ENCODE measurements at places on chromosomes 1 and 21.

DNA sequence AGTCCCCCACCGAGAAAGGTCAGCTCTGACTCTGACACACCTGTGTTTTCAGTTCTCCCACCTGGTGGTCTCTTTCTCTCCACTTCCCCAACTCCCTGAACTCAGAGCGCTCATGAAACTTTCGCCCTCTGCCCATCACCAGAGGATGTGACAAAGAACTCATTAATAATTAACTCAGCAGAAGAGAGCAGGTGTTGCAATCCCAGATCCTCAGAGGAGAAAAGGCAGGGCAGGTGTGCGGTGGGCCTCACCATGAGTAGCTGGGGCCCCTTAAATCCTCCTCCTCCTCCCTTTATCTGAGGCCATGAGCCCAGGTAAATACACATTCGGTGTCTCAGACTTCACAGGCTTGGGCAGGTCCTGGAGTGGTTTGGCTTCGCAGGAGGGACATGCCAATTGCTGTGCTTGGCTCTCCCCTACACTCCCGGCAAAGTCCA, 1.7 kb upstream of the LAMB3 start:
- no peak for DNase-seq

- DNase-seq: no peak
These were observed at the start of gene PFKL for GRCh38 chr21:44299458-44300261. PFKL (plus strand) TSS chr21:44300053; CDS start chr21:44300106, 53 bp downstream.

GRCh38 chr1:188888386-188888785, 1589.3 kb downstream of the BRINP3 start:
- no peak for DNase-seq

DNA sequence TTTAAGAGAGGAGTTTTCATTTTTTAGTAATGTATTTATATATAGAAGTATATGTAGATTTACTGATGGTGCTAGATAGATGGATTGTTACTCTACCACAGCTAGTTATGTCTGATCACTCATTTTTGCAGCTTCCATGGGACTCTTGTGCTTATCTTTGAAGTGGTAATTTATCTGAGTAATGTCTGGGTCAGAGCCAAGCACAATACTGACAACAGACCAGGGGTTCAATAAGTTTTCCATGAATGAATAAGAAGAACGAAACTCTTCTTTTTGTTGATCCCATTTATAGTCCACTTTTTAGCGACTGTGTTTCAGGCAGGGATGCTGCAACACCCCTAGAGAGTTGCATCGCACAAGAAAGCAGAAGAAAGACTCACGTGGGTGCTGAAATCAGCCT, 935.2 kb downstream of the PLA2G4A start:
- no peak for DNase-seq

- no peak for DNase-seq
These were observed 418.9 kb downstream of the SETD4 start for GRCh38 chr21:35641271-35642016.

DNA sequence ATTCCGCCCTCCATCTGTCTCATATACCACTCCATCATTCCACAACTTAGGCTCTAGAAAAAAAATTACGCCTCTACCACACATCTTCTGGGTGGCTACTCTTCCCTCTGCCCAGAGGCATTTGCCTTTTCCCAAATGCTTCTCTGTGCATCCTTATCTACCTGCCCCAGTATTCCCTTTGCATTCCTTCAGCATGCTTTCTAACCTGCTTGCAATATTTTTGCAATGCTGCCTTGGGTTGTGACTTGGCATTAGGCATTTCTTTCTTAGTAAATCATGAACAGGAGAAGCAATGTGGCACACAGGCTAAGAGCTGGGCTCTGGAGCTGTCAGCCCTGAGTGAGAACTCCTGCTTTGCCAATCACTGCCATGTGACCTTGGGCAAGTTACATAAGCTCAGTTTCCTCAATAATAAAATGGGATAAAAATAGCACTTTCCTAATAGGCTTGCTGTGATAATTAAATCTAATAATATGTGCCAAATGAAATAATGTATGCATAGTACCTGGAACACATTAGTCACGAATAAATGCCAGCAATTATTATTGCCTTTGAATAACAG, 276.0 kb downstream of the ASTN1 start:
- DNase-seq: no peak

- DNase-seq: no peak
These were observed 30.2 kb upstream of the IGSF3 start for GRCh38 chr1:116697548-116698243.

DNA sequence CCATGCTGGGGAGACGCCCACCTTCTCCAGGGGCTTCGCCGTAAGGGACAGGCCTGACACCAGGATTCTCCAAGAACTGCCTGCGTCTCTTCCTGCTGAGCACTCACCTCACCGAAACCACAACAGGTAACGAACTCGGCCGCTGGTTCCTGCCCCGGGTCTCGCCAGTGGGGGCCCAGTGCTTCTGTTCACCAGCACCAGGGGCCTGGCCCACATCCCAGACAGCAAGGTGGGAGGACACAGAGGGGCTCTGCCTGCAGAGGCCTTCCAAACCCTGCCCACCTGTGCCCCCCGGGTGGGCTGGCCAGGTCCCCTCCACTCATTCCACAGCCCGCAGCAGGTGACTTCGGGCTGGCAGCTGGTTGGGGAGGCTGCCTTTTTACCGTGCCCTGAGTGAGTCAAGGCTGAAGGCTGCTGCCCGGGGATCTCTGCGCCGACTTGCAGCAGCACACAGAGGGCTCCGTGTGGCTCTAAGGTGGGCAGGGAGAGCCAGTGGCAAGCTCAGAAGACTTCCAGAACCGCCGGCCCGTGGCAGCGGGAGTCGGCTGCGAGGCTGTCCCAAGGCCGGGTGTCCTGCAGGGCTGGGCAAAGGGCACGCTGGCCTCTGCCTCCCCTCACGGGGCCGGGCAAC, 14.7 kb upstream of the COL18A1 start:
- no peak for DNase-seq

DNA sequence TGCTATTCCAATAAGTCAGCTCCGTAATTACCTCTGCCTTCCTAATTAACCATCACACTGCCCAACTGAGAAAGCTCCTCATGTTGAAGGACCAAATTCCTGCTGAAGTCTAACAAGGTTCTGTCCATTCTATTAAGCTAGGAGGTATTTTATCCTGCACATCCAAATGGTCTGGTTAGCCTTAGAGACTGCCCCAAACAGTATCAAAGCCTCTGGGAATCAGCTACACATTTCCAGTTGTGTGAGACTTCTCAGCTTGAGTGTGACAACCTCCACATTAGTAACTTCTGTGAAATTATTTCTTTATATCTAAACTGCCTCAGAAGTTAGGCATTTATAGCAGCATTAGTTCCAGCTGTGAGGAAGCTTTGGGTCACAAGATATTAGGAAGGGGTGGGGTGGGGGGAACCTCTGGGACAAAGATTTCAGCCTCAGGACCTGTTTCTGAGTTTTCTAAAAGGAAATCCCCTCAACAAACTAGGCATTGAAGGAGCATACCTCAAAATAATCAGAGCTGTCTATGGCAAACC, 150.5 kb upstream of the DUSP10 start:
- no peak for DNase-seq

DNA sequence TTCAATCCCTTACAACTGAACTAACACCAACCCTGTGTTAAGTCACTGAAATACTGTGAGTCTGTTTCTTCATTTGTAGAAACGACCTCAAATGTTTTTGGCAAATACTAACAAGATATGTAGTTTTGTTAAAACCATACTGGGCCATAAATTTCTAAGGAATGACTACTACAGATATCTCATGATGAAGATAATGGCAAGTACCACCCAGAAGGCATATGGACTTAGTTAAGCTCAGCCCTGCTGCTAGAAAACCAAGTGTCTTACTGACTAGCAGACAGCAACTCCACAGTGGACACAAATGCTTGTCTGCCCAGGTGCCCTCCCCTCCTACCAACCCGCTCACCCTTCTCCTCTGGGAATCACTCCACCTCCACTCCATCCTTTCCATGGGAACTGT, 44.5 kb upstream of the BMP8B start:
- DNase-seq: no peak

- no peak for DNase-seq
These were observed 45.1 kb downstream of the PDPN start for GRCh38 chr1:13628711-13629110.

DNA sequence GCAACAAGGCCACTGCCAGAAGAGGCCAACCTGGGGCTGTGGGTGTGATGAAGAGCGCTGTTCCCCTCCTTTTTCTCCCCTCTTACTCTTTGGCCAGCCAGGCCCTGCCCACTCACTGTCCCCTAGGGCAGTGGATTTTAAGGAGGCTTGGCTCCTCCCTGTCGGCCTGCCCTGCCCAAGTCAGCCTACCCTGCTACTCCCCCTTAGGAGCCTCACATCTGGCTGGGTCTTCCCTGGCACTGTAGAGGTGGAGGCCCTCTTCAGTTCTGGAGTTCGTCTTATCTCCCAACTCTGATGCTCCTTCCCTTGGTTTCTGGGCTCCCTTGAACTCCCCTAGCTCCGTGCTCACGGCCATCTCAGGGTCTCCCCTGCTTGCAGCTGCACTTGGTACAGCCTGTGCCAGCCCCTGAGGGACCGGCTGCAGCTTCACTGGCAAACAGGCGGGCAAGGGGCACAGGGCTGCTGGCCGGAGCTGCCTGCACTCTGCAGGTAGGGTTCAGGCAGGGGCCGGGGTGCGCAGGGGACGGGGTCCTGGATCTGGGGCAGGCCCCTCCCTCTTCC, 4.0 kb downstream of the AMPD2 start:
- DNase-seq: no peak

DNA sequence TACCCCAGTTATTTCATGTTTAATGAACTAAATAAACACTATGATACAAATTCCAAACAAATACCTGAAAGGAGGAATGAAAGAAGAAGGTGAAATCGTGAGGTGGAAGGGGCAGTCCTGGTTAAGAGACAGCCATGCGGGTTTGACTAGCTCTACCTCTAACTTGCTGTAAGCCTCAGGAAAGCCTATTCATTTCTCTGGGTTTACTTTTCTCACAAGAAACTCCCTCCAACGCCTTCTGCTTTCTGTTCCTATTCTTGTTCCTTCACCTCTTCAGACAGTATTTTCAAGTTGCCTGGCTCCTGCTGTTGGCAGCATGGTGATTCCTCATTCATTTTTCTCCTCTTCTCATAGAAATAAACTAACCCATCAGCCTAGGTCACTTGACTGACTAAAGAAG, 92.4 kb downstream of the NTPCR start:
- no peak for DNase-seq

DNA sequence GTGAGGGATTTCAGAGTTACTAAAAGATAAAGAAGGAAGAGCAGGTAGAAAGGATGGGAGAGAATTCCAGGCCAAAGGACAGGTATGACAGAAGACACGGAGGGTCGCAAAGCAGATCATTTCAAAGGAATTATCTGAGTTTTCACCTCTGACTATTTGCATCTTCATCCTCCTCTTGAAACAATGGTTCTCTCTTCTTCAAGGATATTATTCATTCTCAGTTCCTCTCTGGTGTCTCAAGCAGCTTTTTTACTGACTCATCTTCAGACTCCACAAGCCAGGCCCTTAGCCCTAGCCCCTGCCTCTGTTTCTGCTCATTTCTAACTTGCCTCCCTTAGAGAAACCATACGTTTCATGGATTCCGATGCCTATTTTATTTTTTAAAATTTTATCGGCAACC, 15.0 kb downstream of the DDX59 start:
- no peak for DNase-seq

DNA sequence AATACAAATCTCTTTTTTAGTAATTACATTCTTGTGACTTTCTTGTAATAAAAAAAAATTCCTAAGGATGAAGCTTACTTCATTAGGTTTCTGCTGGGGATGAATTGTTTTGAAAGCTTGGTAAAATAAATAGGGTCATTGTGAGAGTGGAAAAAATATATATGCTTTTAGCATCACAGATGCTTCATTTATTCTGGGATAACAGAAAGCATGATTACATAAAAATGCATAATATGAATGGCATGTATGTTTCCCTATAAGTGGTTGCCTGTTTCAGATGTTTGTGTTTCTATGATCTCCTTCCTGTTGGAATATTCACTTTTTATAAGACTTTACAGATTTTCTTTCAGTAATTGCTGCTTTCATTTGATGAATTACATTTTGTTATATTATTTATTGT, 42.3 kb downstream of the HMCN1 start:
- DNase-seq: no peak

DNA sequence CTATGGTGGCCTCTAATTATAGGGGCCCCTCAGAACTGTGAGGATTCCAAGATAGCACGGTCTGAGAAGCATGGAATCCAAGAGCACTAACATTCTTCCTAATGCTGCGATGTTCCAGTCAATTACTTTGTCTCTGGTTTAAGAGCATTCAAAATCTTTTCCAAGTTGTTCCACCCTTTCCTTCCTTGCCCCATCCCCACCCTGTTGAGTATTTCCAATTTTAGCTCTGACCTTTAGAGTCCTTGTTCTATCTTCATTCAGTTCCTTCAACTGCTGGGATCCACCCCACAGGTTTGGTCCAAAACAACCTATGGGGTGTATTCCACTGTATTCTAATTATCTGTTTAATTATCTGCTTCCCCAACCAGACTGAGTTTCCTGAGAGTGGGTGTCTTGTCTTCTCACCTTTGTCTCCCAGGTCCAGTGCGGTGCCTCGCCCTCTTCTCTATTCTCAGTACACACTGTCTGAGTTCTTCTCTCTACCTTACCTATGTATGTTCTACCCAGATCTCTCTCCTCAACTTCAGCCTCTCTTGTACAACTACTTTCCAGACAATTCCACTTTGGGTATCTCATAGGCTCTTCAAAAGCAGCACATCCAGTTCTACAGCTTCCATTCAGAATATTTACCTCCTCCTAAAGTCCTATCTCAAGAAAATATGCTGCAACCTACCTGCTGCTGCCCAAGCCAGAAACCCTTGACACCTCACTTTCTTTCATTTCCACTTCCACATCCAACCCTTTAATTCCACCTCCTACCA, 25.0 kb upstream of the BCL9 start:
- DNase-seq: no peak

DNA sequence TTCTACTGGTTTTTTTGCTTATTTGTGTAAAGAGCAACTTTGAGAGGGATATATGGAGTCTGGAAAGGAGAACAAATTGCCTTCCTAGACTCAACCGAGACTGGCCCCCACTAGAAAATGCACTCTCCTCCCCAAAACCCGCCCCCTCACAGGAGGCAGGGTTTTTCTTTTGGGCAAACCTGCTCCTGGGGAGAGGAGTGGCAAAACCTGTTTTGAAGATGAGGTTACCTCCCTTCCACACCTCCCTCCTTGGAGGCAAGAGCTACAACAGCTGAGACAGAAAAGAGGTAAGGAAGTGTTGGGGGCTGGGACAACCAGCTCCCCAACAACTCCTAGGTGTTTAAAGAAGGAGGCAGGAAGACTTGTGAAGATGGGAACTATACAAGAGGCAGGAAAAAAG, at the start of gene BNIPL:
Gene BNIPL (plus strand): TSS at position 231 of the 400 bp plus-strand sequence. CDS start 140 bp downstream, at position 371.
- no peak for DNase-seq

GRCh38 chr21:42144221-42144620, 73.1 kb downstream of the UMODL1 start:
- DNase-seq: no peak

DNA sequence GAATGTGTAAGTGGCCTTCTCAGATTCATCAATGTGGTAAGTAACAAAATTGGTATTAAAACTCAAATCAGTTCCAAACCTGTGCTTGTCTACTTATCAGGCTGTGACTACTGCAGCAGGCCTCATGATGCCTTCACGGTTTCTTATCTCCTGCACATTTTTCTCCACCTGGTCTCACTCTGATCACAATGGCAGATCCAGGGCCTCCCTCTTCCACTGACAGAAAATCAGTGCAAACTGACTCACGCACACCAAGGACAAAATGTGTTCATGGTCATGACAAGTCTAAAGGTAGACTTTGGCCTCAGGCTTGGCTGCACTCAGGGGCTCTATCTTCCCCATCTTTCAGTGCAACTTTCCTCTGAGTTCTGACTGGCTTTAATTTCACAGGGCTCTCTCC, 56.7 kb upstream of the ATP1A1 start:
- no peak for DNase-seq

GRCh38 chr1:37732111-37732780, 32.7 kb downstream of the EPHA10 start:
- DNase-seq: no peak
